ENCODE measurements at places on chromosomes 1 and 21.
A peak's percentile ranks its signal among the peaks of the same experiment; 100 is the strongest.

DNA sequence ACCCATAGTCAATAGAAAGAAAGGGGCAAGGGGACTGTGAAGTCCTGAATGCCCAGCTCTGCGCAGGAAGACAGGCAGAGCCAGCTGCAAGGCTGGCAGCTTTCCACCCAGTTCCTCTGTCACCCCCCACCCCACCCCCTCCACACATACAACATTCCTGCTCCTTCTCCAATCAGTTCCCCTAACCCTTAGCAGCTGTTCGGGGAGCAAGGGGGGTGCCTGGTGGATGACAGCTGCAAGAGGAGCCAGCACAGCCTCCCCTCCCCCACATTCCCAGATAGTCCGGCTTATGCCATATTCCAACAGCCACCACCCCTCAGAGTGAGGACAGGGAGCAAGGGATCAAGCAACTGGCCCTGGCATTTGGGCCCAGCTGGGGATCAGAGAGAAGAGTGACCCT, 9.7 kb downstream of the ARHGEF2 start:
- H3K4me1 ChIP-seq = peaks cover 82% of the 10 kb centered on the region
- no peak for DNase-seq
- no peaks in the 10 kb centered on the region for H3K27me3 ChIP-seq
- peaks cover 18% of the 10 kb centered on the region for H3K36me3 ChIP-seq
- peak overlapping the region; percentile 71 for H3K27ac ChIP-seq

DNA sequence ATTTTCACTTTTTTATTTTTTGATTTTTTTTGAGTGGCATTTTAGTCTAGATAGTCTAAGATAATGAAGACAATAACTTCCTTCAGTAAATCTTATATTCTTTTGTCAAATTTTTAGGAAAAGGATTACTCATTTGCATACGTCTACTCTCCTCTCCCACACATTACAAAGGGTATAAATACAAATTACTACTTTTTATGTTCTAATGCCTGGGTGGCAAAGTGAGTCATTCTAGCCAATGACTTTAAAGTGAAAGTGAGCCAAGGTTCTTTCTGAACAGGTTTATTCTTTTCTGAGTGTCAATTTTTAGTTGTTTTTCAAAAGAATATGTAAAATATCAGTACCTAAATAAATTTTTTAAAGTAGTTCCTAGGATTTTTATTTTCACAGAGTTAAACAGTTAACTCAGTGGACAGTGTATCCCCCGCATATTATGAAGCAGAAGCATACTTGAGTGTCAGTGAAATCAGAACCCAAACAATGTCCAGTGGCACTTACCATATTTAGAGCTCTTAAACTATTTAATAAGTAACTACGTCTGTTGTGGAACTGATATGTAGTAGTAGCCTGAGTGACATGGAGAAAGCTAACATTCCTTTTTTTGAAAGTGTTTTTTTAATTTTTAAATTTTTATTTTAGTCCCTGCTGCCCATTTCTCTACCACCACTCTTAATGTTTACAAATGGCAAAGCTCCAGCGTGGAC, 141.7 kb downstream of the PHTF1 start:
- no peak overlapping the region for H3K4me3 ChIP-seq
- H3K4me1 ChIP-seq = no peaks in the 10 kb centered on the region
- H3K36me3 ChIP-seq = no peaks in the 10 kb centered on the region
- no peak for DNase-seq
- no peak overlapping the region for H3K27ac ChIP-seq

DNA sequence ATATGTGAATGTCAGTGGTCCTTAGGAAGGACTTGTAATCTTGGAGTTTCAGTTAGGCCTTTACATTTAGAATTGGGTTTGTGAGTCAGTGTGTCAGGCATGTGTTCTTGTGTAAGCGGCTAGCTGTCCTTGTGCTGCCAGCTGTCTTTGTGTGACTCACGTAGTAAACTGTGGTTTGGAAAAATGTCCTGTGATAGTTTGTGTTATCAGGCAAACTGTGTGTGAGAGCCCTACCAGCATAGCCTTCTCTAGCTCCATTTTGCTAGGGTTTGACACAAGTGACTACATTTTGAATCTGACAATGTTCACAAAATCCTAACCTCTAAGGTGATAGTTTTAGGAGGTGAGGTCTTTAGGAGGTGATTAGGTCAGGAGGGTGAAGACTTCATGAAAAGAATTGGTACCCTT, 6.9 kb upstream of the SLC35D1 start:
- no peak overlapping the region for H3K27ac ChIP-seq
- DNase-seq = no peak
- no peaks in the 10 kb centered on the region for H3K36me3 ChIP-seq
- no peaks in the 10 kb centered on the region for H3K4me1 ChIP-seq
- H3K27me3 ChIP-seq = no peaks in the 10 kb centered on the region
- no peak overlapping the region for H3K4me3 ChIP-seq

- no peak overlapping the region for H3K4me3 ChIP-seq
- no peaks in the 10 kb centered on the region for H3K4me1 ChIP-seq
- H3K27ac ChIP-seq = no peak overlapping the region
- H3K27me3 ChIP-seq = no peaks in the 10 kb centered on the region
- H3K36me3 ChIP-seq = no peaks in the 10 kb centered on the region
Observed at GRCh38 chr1:235571482-235571881, 67.2 kb upstream of the B3GALNT2 start.

- no peak overlapping the region for H3K4me3 ChIP-seq
- no peak for DNase-seq
- H3K27ac ChIP-seq = no peak overlapping the region
- H3K36me3 ChIP-seq = no peaks in the 10 kb centered on the region
- H3K27me3 ChIP-seq = no peaks in the 10 kb centered on the region
Observed at GRCh38 chr1:232939748-232940147, 10.7 kb upstream of the NTPCR start.

GRCh38 chr1:206579747-206580437, 32.4 kb downstream of the EIF2D start:
- no peak overlapping the region for H3K4me3 ChIP-seq
- peak; percentile 92 for DNase-seq
- H3K36me3 ChIP-seq = peaks cover 14% of the 10 kb centered on the region
- peak overlapping the region; percentile 75 for H3K27ac ChIP-seq

DNA sequence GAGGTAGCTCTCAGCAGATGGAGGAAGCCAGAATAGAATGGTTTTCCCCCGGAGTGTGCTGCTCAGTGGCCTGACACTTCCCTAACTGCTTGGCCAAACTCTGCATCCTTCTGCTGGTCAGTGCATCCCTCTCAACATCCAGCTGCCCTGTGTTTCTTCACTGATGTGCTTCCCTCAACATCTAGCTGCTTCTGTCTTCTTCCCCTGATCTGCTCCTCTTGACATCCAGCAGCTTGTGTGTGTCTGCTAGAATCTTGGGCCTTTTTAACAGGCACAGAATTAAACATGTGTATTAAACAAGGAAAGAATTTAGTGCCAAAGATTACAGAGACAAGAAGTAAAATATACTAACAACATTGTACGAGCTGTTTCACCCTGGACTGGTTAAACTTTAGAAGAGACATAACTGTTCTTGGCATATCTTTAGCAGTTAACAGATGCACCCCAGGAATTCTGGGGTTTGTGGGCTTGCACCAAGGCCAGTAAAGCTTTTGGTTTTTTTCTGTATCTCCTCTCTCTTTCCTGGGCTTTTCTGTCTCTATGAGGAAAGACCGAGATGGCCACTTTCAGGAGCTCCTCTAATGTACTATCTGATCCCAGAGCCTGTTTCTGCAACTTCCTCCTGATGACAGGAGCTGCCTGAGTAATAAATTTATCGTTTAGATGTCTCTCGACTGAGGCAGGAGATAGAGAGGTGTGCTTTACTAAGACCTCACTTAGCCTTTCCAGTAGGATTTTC, 34.8 kb upstream of the HSD3B1 start:
- no peaks in the 10 kb centered on the region for H3K36me3 ChIP-seq
- H3K27ac ChIP-seq = no peak overlapping the region
- no peaks in the 10 kb centered on the region for H3K27me3 ChIP-seq

- peak overlapping the region; percentile 85 for H3K27ac ChIP-seq
- H3K27me3 ChIP-seq = no peaks in the 10 kb centered on the region
- no peak overlapping the region for H3K4me3 ChIP-seq
Observed at GRCh38 chr1:205580140-205580922, 51.5 kb downstream of the ELK4 start.

DNA sequence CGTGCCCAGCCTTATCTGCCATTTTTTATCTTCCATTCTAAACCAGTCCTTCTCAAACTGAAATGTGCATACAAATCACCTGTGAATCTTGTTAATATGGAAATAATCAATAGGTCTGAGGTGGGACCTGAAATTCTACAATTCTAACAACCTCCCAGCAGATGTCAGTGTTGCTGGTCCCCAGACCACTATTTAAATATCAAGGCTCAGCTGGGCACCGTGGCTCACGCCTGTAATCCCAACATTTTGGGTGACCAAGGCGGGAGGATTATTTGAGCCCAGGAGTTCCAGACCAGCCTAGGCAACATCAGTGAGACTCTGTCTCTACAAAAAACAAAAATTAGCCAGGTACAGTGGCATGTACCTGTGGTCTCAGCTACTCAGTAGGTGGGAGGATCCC, 4.1 kb downstream of the UQCRHL start:
- H3K36me3 ChIP-seq = no peaks in the 10 kb centered on the region
- no peak overlapping the region for H3K4me3 ChIP-seq
- no peaks in the 10 kb centered on the region for H3K27me3 ChIP-seq
- no peak overlapping the region for H3K27ac ChIP-seq

DNA sequence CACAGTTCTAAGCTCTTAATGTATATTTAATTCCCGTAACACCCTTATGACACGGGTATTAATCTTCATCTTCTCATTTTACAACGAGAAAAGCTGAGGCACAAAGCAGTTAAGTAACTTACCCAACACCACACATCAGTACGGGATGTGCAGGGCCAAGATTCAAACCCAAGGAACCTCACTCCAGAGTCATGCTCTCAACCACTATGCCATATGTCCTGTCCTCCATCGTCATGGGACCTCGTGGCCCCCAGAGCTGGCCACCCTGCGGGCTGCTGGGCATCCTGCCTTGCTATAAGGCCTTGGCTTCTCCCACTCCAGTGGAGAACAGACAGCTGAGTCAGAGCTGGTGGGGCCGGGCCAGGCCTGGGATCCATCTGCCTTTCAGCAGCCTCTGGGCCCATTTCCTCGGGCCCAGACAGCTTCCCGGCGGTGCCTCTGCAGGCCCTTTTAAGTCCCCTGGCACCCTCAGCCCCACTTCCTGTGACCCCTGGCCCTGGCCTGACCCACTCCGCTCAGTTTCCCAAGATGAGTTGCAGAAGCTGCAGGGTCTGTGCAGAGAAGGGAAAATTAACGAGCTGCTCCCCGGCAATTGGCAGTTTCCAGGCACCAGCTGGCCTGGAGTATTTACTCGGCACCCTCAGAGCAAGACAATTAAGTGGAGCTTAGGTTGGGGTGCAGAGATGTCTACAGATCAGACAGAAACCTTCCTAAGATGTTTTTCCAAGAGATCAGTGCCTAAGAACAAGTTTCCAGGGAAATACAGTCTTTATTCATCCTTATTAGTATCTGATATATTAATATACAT, 98.2 kb downstream of the EPHB2 start:
- no peak overlapping the region for H3K27ac ChIP-seq
- DNase-seq = no peak
- H3K27me3 ChIP-seq = no peaks in the 10 kb centered on the region
- H3K36me3 ChIP-seq = no peaks in the 10 kb centered on the region

- no peak overlapping the region for H3K27ac ChIP-seq
- no peak for DNase-seq
- peaks cover 21% of the 10 kb centered on the region for H3K4me1 ChIP-seq
- H3K4me3 ChIP-seq = no peak overlapping the region
- H3K27me3 ChIP-seq = no peaks in the 10 kb centered on the region
Observed at GRCh38 chr1:209627027-209627731, 25.0 kb downstream of the LAMB3 start.

- H3K27ac ChIP-seq = no peak overlapping the region
- DNase-seq = no peak
- H3K27me3 ChIP-seq = no peaks in the 10 kb centered on the region
- H3K4me1 ChIP-seq = peaks cover 16% of the 10 kb centered on the region
- H3K4me3 ChIP-seq = no peak overlapping the region
- peaks cover 29% of the 10 kb centered on the region for H3K36me3 ChIP-seq
Observed at GRCh38 chr1:204523605-204524215, 7.5 kb downstream of the MDM4 start.

- H3K27me3 ChIP-seq = no peaks in the 10 kb centered on the region
- H3K4me1 ChIP-seq = peaks cover 8% of the 10 kb centered on the region
- peak; percentile 94 for DNase-seq
Observed at GRCh38 chr1:148334339-148335130, 148.6 kb downstream of the PPIAL4G start.

DNA sequence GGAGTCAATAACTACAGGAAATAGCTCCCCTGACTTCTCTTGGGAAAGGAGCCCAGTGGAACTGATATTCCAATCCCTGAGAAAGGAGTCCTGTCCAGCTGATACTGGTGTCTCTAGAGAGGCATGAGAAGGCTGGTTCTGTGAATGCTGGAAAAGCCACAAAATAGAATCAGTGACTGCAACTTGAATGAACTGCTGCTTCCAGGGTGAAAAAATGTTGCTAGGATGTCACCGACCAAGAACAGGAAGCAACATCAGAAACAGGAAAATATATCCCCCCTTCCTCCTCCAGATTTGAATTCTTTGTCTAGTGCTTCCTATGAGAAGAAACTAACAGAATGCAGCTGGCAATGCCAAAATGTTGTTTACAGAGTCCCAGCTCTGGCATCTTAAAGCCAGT, 269.3 kb upstream of the LYPLAL1 start:
- DNase-seq = no peak
- H3K27ac ChIP-seq = peak overlapping the region; percentile 13
- H3K4me3 ChIP-seq = no peak overlapping the region
- no peaks in the 10 kb centered on the region for H3K4me1 ChIP-seq

DNA sequence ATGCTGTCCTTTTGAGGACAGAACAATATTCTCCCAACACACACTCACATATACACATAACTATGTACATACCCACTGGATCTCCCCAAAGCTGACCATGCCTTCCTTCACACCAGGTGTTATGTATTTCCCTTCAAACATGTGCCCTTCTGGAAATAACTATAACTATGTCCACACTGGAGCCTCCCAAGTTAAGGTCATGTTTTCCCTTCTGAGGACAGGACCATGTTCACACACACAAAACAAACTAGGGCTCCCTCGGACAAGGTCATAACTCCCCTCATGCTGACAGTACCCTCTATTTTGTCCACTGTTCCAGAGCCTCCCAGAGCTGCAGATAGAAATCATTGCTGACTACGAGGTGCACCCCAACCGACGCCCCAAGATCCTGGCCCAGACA, 7.8 kb downstream of the MMACHC start:
- no peak for DNase-seq
- H3K4me3 ChIP-seq = no peak overlapping the region
- H3K27ac ChIP-seq = peak overlapping the region; percentile 11
- H3K4me1 ChIP-seq = peaks cover 10% of the 10 kb centered on the region
- no peaks in the 10 kb centered on the region for H3K27me3 ChIP-seq

DNA sequence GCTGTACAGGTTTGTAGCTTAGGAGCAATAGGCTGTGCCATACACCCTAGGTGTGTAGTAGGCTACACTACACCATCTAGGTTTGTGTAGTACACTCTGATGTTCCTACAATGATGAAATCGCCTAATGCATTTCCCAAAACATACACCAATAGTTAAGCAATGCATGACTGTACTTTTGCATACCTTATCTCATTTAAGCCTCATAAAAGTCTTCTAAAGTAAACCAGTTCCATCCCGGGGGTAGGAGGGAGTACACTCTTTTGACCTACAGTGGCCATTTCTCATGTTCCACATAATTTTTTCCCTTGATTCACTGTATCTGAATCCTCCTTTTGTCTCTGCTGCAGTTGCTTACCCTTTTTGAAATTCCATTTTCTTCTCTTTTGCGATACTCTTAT, 12.2 kb downstream of the TRMT13 start:
- H3K36me3 ChIP-seq = peaks cover 98% of the 10 kb centered on the region
- no peaks in the 10 kb centered on the region for H3K27me3 ChIP-seq
- DNase-seq = no peak

- no peaks in the 10 kb centered on the region for H3K4me1 ChIP-seq
- no peak overlapping the region for H3K4me3 ChIP-seq
- no peaks in the 10 kb centered on the region for H3K36me3 ChIP-seq
- no peaks in the 10 kb centered on the region for H3K27me3 ChIP-seq
- H3K27ac ChIP-seq = no peak overlapping the region
Observed at GRCh38 chr1:231653632-231654031, 27.0 kb downstream of the DISC1 start.
